ENCODE measurements at places on chromosomes 6 and 20. TPM values are rescaled to one million over a fixed set of nuclear protein-coding genes. Genes with fewer than 3 reads are reported as not detected.
A peak's percentile ranks its signal among the peaks of the same experiment; 100 is the strongest.

GRCh38 chr6:42280966-42281533, 63.4 kb upstream of the MRPS10 start:
- no peak overlapping the region for H3K4me3 ChIP-seq
- no peak for DNase-seq
- no peaks in the 10 kb centered on the region for H3K27me3 ChIP-seq
- peaks cover 31% of the 10 kb centered on the region for H3K4me1 ChIP-seq
- H3K36me3 ChIP-seq, result no peaks in the 10 kb centered on the region

DNA sequence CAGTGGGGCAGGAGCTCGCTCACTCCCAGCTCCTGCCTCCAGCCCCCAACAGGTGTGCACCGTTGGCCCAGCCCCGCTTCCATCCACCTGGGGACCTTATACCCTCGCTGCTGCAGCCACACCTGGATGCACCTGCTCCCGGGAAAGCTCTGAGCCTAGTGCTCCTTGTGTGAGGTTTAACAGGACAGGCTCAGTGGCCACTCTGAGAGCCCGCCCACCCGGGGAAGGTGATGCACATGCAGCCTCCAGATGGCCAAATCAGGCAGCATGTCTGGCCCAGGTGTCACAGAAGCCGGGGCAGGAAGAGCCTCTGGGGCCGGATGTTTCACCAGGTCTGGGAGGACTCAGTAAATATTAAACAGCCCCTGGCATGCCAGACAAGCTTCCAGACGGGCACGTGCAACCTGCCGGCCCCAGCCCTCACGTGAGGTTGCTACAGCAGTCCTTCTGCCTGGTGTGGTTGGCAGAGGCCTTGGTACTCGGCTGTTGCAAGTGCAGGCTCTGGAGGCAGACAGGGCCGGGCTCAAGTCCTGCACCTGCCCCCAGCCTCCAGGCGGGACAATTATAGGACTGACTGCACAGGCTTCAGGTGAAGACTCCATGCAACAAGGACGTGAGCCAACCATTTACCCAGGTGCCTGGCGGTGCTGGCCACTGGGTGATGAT, 66.9 kb downstream of the RIPOR3 start:
- peaks cover 31% of the 10 kb centered on the region for H3K27me3 ChIP-seq
- no peak for DNase-seq
- H3K4me1 ChIP-seq, result no peaks in the 10 kb centered on the region
- no peak overlapping the region for H3K27ac ChIP-seq
- H3K36me3 ChIP-seq, result no peaks in the 10 kb centered on the region

GRCh38 chr20:37534401-37535157, 6.9 kb upstream of the BLCAP start:
- DNase-seq, result peak; percentile 20
- no peaks in the 10 kb centered on the region for H3K27me3 ChIP-seq
- H3K36me3 ChIP-seq, result no peaks in the 10 kb centered on the region
- H3K4me1 ChIP-seq, result peaks cover 3% of the 10 kb centered on the region

DNA sequence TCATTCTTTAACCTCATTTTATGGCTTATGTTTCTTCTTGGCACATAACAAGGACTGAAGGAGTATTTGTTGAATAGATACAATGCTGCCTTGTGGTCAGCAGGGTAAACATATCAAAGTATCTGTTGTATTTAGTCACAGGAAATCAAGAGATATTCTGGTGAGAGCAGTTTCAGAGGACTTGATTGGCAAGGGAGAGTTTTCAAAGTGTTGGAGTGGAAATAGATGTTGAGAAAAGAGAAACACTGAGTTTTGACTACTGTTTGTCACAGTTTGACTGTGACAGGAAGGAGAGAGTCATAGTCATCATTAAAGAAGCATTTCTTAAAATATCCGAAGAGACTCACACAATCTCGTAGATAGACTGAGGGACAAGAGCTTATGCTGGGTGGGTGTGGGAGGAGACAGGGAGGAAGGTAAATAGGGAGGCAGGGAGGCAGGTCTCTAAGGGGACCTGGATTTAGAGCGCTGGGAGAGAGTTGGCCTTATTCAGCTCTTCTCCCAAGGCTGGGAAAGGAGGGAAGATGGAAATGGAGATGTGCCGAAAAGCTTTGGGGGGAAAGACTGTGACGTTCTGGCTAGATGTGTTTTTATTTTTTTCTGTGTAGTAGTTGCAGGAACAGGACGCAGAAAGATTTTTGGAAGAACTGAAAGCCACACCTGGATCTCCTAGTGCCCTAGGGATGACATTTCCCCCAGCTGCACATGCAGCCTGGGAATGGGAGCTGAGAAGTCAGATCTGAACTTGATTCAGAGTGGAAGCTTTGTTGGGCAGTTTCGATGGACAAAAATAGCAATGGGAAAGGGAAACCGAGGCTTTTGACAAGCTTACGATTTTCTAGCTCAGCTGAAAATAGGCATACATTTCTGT, 65.0 kb upstream of the IFNGR1 start:
- no peaks in the 10 kb centered on the region for H3K36me3 ChIP-seq
- no peak for DNase-seq
- no peaks in the 10 kb centered on the region for H3K27me3 ChIP-seq
- H3K4me3 ChIP-seq, result no peak overlapping the region
- H3K27ac ChIP-seq, result no peak overlapping the region
- H3K4me1 ChIP-seq, result no peaks in the 10 kb centered on the region

GRCh38 chr20:22387452-22387851, 196.9 kb downstream of the FOXA2 start:
- H3K36me3 ChIP-seq, result no peaks in the 10 kb centered on the region
- no peaks in the 10 kb centered on the region for H3K27me3 ChIP-seq
- no peak overlapping the region for H3K27ac ChIP-seq
- H3K4me3 ChIP-seq, result no peak overlapping the region
- no peaks in the 10 kb centered on the region for H3K4me1 ChIP-seq

DNA sequence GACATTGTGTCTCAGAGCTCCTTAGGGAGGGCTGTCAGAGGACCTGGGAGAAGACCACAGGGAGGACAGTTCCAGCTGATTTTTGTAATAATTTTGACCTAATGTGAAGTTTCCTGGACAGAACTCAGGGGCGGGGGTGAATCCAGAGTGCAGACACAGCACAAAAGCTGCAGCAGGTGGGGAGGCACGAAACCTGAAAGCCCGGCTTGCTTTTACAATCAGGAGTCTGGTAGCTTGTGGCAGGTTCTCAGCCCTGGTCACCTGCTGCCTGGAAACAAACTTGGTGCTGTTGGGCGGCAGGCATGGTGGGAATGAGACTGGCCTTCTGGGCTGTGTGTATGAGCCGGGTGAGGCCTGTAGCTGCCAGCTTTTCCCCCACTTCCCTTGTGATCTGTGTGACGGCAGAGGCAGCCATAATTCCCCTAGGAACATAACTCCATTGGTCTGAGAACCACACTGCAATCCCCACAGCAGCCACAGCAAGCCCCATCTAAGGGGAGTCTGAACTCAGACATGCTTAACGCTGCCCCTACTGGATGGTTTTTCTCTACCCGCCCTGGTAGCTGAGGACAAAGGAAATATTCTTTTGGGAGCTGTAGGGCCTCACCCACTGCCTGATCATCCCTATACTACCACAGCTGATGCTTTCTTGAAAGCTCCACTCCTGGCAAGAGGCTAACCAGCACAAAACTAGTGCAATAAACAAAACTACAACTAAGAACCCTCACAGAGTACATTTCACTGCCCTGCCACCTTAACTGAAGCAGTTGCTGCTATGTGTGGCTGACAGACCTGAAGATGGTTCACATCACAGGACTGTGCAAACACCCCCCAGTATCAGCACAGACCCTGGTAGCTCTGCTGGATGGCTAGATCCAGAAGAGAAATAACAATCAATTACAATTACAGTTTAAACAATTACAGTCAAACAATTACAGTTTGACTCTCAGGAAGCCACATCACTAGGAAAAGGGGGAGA, 1055.1 kb upstream of the GJE1 start:
- peaks cover 2% of the 10 kb centered on the region for H3K27me3 ChIP-seq
- no peaks in the 10 kb centered on the region for H3K36me3 ChIP-seq

- no peak for DNase-seq
- H3K4me3 ChIP-seq, result no peak overlapping the region
- H3K4me1 ChIP-seq, result peaks cover 2% of the 10 kb centered on the region
- no peak overlapping the region for H3K27ac ChIP-seq
- H3K27me3 ChIP-seq, result no peaks in the 10 kb centered on the region
Measured at GRCh38 chr6:22099231-22099630, 197.6 kb downstream of the PRL start.

DNA sequence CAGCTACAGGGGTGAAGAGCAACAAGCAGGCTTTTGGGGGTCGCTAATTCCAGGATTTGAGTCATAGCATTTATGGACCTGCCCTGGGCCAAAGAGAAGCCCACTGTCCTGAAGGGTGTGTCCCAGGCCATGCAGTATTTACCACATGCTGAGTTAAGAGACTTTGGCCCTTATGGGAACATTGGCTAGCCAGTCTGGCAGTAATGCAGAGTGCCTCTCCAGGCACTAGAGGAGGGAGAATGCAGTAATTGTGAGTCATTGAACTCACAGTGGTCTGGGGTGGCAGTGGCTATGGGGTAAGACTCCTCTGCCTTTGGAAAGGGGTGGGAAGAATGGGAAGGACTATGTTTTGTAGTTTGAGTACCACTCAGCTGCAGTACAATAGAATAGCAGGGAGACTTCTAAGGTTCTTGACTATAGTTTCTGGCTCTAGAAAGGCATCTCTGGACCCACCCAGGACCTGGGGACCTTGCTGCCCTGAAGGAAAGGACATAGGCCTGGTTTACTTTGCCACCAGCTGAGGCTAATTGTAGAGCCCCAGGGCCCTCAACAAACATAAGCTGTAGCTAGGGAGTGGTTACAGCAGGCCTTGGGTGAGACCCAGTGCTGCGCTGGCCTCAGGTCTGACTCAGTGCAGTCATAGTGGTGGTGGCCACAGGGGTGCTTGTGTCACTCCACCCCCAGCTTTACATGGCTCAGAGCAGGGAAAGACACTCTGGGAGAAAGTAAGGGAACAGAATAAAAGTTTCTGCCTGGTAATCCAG, 520.9 kb downstream of the HTR1B start:
- H3K36me3 ChIP-seq, result no peaks in the 10 kb centered on the region
- H3K4me1 ChIP-seq, result no peaks in the 10 kb centered on the region
- no peak for DNase-seq
- no peaks in the 10 kb centered on the region for H3K27me3 ChIP-seq
- H3K27ac ChIP-seq, result no peak overlapping the region

GRCh38 chr6:129902681-129903080, 41.6 kb upstream of the TMEM244 start:
- H3K4me1 ChIP-seq, result no peaks in the 10 kb centered on the region
- no peak overlapping the region for H3K4me3 ChIP-seq

- no peak overlapping the region for H3K4me3 ChIP-seq
- peaks cover 67% of the 10 kb centered on the region for H3K4me1 ChIP-seq
- no peak for DNase-seq
- H3K27ac ChIP-seq, result peak overlapping the region; percentile 92
- H3K27me3 ChIP-seq, result no peaks in the 10 kb centered on the region
Measured at GRCh38 chr20:59177266-59178250, 13.9 kb downstream of the ZNF831 start.

GRCh38 chr6:151722342-151722741, 85.1 kb upstream of the ESR1 start:
- no peaks in the 10 kb centered on the region for H3K36me3 ChIP-seq
- no peaks in the 10 kb centered on the region for H3K4me1 ChIP-seq
- no peak overlapping the region for H3K4me3 ChIP-seq
- H3K27me3 ChIP-seq, result no peaks in the 10 kb centered on the region

DNA sequence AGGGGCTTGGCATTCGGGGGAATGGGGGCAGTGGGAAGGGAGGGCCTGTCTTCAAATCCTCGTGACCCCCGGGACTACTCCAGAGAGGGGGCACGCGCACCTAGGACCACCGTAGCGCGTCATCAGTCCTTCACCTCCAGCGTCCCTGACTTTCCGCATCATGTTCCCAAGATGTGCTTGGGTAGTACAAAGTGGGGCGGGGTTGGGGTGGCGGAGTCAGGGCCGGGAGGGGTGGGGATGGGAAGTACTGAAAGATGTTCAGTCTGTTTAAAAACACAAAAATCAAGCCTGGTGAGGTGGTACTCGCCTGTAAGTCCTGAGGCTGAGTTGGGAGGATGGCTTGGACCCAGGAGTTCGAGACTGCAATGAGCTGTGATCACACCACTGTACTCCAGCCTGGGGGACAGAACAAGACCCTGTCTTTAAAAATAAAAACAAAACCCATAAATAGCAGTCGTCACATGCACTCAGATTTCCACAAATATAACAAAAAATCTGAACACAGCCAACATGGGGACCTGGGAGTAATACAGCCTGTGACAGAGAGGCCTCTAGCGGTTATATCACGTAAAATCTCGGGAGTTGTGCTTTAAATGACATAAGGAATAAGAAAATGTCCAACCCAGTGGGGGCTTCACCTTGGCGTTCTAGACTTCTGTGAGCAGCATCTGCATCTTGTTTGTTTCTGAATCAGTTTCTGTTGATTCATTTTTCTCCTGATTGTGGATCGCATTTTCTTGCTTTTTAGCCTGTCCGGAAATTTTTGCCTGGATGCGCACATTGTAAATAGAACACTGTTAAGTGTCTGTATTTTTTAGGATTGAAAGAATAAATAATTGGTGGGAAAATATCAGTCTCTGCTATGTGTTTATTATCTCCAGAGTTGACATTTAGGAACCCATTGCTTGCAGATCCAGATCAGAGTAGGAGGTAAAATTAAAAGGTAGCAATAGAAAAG, 698 bp upstream of the LRP11 start:
- peaks cover 17% of the 10 kb centered on the region for H3K4me1 ChIP-seq
- no peak overlapping the region for H3K27ac ChIP-seq
- H3K27me3 ChIP-seq, result peaks cover 5% of the 10 kb centered on the region
- peak; percentile 70 for DNase-seq
- no peaks in the 10 kb centered on the region for H3K36me3 ChIP-seq

GRCh38 chr6:48986845-48987244, 476.2 kb downstream of the MMUT start:
- no peak overlapping the region for H3K4me3 ChIP-seq
- DNase-seq, result no peak
- no peaks in the 10 kb centered on the region for H3K36me3 ChIP-seq
- no peaks in the 10 kb centered on the region for H3K4me1 ChIP-seq
- H3K27me3 ChIP-seq, result no peaks in the 10 kb centered on the region

The SYCP2 gene
- 3.0 TPM for total RNA-seq

The SLC17A3 gene
- total RNA-seq, result 0.38 TPM

The RHAG gene
- total RNA-seq, result 0.51 TPM

The APMAP gene
- 49.8 TPM for total RNA-seq

The GPLD1 gene
- 1.4 TPM for total RNA-seq

The MDFI gene
- not detected for total RNA-seq

Data from T-cell (primary cell).